Esophagus squamous epithelium (tissue), 5 donors: ENCODE measurements at places on chromosomes 6 and 20.

GRCh38 chr6:98576791-98577190, 257.6 kb upstream of the POU3F2 start:
- DNase-seq, result no peak

DNA sequence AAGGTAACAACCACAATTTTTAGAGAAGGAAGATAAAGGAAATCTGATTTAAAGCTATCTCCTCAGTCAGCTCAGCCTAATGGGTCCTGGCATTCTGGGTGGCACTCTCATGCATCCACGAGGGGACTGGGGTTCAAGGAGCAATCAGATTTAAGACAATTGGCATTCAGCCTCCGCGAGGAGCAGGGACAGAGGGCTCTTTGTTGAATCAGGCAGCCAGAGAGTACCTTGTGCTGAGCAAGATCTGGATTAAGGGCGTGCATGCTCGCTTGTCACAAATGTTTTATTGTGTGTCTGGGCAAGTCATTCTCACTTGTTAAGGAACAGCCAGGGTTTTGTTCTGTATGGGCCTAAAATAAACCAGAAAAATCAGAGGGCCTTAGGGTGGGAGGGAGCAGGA, 475.3 kb upstream of the NRSN1 start:
- DNase-seq, result no peak

DNA sequence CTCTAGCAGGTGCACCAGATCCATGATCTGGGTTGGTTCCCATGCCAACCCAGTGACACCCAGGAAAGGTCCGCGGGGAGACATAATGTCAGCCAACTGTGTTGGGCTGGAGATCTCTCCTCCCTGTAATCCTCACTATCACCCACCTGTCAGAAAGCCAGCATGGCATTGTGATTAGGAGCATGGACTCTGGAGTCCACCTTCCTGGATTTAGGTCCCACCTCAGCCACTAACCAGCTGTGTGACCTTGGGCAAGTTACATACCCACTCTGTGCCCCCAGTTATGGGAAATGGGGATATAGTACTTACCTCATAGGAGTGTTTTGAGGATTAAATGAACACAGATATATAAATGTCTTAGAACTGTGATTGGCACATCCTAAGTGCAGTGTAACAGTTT, 97.9 kb downstream of the ZDHHC14 start:
- DNase-seq, result no peak

DNA sequence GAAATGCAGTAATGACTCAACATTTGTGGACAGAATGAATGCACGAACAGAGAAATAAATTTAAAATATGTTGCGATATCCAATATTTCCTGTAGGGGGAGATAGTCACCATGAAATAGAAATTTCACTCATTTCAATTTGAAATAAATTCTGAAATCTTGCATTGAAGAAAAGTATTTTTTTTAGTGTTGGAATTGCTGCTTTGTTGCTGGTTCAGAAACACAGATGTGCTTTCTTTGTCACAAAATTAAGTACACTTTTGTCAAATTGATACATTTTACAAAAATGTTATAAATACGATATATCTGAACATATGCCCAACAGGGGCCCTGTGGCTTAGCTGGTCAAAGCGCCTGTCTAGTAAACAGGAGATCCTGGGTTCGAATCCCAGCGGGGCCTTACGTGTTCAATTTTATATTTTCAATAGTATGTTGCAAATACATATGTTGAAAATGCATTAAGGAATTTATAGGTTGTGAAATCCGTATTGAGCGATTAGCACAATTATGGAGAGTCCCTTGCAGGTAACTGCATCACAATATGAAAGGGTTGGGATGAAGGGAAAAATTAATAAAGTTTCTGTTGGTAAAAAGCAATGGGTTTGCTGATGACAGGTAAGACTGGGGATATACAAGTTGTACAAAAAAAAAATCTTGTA, 85.4 kb upstream of the PRSS16 start:
- no peak for DNase-seq

DNA sequence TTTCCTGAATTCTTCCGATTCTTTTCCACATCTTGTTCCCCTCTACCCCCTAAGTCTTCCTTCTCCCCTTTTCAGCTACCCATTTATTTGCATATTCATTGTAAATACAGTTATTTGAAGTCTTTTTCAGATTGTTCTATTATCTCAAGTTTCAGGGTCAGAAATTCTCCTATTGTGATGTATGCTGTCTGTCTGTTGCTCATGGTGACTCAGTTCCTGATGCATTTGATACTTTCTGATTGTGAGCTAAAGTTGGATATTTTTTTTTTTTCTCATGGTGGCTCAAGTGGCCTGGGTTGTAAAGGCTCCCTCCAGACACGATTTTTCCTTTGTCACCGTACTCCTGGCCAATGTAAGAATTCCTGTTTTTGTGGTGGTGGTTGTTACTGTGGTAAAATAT, 4.9 kb upstream of the PI16 start:
- no peak for DNase-seq

- DNase-seq, result no peak
Measured at GRCh38 chr6:2734488-2735166, 16.1 kb downstream of the MYLK4 start.

DNA sequence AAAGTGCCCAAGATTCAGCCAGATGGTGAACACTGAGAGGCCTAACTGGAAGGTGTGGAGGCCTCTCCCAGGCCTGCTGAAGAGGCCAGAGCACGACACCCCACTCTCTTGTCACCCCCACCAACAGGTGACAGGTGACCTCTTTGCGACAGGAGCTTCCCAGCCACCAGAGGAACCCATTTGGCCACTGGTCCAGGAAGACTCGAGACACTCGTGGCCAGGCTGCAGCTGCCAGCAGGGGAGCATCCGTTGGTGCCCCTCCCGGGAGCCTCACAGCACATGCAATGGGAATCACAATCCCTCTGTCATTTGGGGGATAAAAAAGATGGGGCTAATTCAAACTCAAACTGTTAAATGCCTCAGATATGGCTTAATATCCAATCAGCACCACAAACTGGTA, 163.4 kb downstream of the INSM1 start:
- no peak for DNase-seq

- DNase-seq, result no peak
Measured at GRCh38 chr20:63895202-63895951, 451 bp downstream of the DNAJC5 start.
